ENCODE measurements at places on chromosomes 5 and 9.

- no peak for DNase-seq
Observed at GRCh38 chr9:5714501-5715401, 85.8 kb downstream of the RIC1 start.

DNA sequence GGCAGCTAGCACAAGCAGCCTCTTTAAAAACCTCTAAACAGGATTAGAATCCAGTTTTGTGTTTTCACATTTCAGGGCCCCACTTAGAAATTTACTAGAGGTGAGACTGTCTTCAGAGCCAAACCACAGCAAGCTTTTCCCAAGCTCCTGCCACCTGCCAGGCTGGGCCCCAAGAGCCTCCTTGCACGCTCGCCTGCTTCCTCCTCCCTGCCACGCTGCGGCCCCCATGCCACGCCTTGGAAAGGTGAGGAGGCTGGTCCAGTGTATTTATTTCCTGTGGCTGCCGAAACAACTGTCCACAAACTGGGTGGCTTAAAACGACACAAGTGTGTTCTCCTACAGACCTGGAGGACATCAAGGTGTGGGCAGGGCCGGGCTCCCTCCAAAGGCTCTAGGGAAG, 43.4 kb downstream of the NKX2-5 start:
- DNase-seq, result no peak

GRCh38 chr5:97112230-97112629, 30.2 kb downstream of the LIX1 start:
- no peak for DNase-seq

GRCh38 chr5:67447732-67448131, 251.1 kb upstream of the CD180 start:
- DNase-seq, result no peak

- no peak for DNase-seq
Observed at GRCh38 chr9:27192291-27192960, 83.4 kb downstream of the TEK start.
